Fibroblast of pulmonary artery (primary cell): ENCODE measurements at places on chromosomes 12 and 14.
A peak's percentile ranks its signal among the peaks of the same experiment; 100 is the strongest.

DNA sequence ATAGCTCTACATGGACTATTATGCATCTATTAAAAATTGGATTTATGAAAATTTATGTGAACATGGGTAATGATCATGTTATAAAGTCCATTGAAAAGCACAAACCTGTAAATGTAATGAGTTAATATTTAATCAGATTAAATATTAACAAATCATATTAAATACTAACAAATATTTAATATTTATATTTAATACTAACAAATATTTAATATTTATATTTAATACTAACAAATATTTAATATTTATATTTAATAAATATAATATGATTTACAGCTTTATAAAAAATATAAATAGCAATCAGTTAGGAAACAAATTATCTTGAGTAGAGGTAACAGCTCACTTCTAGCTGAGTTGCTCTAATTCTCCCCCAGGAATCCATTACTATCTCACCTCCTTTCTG is 758.0 kb upstream of the USP15 start:
- no peak for DNase-seq

DNA sequence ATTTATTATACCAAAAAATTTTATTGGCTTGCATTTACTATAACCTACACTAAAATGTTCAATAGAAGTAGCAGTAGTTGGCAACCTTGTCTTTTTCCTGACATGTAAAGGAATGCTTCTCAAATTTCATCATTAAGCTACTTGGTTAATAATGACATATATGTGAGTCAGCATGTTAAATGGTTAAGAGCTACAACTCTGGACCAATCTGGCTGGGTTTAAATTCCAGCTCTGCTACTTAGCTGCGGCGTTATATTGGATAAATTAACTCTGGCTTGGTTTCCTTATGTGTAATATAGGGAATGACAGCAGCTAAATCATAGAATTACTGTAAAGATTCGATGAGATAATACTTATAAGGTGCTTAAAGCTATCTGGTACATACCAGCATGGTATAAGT is 53.7 kb upstream of the OTOGL start:
- peak; percentile 31 for DNase-seq

DNA sequence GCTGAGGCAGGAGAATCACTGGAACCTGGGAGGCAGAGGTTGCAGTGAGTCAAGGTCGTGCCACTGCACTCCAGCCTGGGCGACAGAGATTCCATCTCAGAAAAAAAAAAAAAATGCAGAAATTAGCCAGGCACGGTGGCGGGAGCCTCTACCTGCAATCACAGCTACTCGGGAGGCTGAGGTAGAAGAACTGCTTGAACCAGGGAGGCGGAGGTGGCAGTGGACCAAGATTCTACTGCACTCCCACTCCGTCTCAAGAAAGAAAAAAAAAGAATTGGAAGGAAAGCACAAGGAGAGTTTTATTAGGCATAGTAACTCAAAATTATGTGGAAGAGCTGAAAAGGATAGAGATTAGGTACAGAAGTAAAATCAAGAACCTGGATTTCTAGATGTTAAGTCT is 20.8 kb upstream of the AMHR2 start:
- DNase-seq = no peak

DNA sequence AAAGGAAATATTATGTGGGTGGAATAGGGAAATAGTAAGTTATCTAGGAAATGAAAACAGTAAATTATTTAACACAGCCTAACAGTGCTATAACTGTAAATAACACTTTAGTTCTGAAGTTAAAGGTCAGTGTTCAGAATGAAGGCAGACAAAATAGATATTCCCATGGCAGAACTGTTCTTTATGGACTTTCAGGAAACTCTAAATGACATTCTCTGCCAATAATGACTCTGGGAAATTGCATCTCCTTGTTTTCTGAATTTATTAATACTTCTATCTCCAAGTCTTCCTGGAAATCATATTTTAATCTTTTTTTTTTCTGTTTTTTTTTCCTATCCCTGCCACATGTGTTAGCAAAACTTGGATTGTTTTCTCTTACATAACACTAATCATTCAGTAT is 101.4 kb downstream of the PDE3A start:
- DNase-seq = no peak

- peak; percentile 94 for DNase-seq
Measured at GRCh38 chr12:53538209-53538689, 31.0 kb upstream of the NPFF start.

DNA sequence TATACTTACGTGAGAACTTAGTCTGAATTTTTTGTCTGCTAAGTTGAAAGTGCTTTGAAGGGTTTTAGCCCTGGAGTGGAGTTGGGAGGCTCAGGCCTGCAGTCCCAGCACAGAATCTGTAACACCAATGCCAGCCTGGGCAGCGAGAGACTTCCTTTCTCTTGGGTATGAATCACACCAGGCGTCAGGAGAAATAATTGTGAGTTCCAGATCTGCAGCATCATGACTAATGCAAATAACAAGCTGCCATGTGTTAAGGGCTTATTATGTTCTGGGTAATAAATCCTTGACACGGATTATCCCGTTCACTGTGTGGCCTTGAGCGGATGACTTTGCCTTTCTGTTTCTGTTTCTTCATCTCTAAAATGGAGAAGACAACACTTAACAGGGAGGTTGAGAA is 70.6 kb downstream of the B4GALNT3 start:
- no peak for DNase-seq

GRCh38 chr12:66627270-66627987 is 51.4 kb downstream of the GRIP1 start:
- peak; percentile 10 for DNase-seq

DNA sequence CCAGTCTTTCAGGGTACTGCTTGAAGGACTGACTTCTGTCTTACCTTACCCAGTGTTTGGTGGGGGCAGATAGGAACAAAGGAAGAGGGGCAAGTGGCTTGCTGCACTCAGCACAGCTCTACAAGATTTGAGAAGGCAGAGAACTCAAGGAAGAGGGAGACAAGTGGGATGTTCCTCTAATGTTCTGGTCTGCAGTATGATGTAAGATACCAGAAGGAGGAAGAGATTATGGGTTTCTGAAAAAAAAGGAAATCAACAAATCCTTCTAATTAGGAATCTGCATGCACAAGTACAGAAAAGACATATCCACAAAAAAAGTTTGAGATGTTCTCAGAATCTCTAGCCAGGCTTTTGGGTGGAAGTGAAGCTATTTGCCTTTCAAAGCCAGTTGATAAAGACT is 37.1 kb downstream of the USP15 start:
- no peak for DNase-seq

GRCh38 chr12:124928095-124928911 is 13.9 kb upstream of the UBC start:
- peak; percentile 94 for DNase-seq

- DNase-seq = no peak
Measured at GRCh38 chr12:23536293-23536692, 413.2 kb downstream of the SOX5 start.

DNA sequence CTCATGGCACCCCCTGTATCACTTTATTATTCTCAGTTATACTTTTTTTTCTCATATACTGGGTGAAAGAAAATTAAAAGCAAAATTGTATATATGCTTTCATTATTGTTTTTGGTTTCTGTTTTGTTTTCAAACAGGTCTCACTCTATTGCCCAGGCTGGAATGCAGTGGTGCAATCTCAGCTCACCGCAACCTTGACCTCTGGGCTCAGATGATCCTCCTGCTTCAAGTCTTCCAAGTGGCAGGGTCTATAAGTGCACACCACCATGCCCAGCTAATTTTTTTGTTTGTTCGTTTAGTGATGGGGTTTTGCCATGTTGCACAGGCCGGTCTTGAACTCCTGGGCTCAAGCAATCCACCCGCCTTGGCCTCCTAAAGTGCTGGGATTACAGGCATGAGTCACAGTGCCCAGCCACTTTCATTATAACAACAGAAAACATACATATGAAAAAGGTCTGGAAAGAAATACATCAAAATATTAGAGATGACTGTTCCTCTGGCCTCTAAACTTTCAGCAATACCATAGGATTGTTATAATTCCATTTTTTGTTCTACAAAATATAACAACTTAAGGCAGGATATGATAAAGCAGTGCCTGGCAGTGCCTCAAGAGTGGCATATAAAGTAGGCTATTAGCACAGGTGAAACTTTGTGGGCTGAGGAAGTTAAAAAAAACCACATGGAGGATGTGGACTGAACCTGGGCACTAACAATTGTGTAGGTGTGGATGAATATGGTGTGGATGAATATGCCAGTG is 5.8 kb upstream of the NTN4 start:
- DNase-seq = no peak

GRCh38 chr12:110317911-110318310 is 36.9 kb downstream of the ATP2A2 start:
- DNase-seq = peak; percentile 81

GRCh38 chr14:101471723-101472517 is 89.4 kb upstream of the DIO3 start:
- no peak for DNase-seq

- DNase-seq = peak; percentile 85
Measured at GRCh38 chr14:75559451-75560222, 18.8 kb upstream of the FLVCR2 start.

- peak; percentile 75 for DNase-seq
Measured at GRCh38 chr12:29782285-29782870, 1.4 kb downstream of the TMTC1 start.

- DNase-seq = peak; percentile 40
Measured at GRCh38 chr12:29738365-29738764, 45.4 kb downstream of the TMTC1 start.

GRCh38 chr12:45191239-45191638 is 24.7 kb upstream of the ANO6 start:
- peak; percentile 52 for DNase-seq
